ENCODE measurements at places on chromosomes 4 and X.

- DNase-seq = no peak
Measured at GRCh38 chr4:182832352-182833120, 84.7 kb downstream of the DCTD start.

DNA sequence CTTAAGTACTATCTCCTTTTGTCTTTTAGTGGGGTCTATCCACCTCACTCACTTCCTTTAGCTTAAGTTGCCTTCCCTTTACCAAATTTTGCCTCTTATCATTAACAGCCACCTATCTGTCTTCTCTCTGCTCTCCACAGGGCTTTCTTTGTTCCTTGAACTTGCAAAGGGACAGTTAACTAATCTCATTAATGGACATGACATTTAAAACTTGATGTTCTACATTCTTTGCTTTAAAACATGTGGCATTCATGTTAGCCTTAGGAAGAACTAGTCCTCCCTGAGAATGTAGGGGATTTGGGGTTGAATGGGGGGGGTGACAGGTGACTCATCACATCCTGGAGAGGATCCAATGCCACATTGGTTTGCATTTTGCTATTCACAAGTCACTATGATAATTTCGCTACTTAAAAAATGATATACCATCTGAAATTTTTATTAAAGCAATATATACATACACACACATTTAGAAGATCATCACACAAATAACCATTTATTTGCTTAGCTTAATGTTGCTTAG lies 41.0 kb upstream of the DMD start:
- no peak for DNase-seq

GRCh38 chr4:105140684-105141490 lies 5.8 kb upstream of the TET2 start:
- peak; percentile 29 for DNase-seq

- no peak for DNase-seq
Measured at GRCh38 chrX:94850811-94851210, 1176.8 kb downstream of the FAM133A start.

GRCh38 chr4:37762991-37763368 lies 63.5 kb upstream of the PGM2 start:
- peak; percentile 31 for DNase-seq

DNA sequence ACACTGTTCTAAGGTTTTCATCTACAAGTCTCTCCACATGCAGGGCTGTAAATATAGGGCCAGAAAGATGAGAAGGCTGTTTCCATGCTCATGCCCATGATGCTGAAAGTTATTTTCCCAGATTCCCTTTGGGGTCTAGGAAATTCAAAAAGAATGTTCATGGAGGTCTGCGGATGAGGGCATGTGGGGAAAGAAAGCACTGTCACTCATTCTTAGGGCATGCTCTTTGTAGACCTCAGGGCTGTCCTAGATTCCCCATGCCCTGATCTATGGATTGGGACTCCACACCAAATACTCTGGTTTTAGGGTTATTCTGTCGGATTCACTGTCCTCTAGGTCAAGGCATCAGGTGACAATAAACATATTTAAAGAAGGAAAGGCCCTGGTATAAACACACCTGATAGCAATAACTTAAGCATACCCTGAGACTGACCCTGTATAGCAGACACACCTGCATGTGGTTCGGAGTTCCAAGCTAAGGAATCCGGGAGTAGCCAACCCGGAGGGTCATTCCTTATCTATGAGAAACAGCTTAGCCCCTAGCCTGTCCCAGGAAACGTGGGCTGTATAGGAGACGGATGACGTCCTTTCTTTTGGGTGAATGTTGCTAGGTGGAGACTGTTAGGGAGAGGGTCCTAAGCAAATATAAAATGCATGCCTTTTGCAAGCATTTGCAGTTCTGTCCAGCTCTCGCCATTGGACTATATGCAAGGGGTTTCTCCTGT lies 37.6 kb downstream of the LNX1 start:
- no peak for DNase-seq

- no peak for DNase-seq
Measured at GRCh38 chr4:161444626-161445025, 719.2 kb downstream of the FSTL5 start.

GRCh38 chrX:38126179-38126578 lies 94.5 kb downstream of the SRPX start:
- no peak for DNase-seq

GRCh38 chr4:8252301-8253173 lies 17.0 kb upstream of the HTRA3 start:
- DNase-seq = peak; percentile 96

- no peak for DNase-seq
Measured at GRCh38 chr4:147749811-147750321, 18.0 kb downstream of the ARHGAP10 start.

GRCh38 chr4:185638548-185639301 lies 103.4 kb upstream of the PDLIM3 start:
- DNase-seq = no peak

GRCh38 chr4:163447481-163447880 lies 26.1 kb downstream of the TKTL2 start:
- no peak for DNase-seq

DNA sequence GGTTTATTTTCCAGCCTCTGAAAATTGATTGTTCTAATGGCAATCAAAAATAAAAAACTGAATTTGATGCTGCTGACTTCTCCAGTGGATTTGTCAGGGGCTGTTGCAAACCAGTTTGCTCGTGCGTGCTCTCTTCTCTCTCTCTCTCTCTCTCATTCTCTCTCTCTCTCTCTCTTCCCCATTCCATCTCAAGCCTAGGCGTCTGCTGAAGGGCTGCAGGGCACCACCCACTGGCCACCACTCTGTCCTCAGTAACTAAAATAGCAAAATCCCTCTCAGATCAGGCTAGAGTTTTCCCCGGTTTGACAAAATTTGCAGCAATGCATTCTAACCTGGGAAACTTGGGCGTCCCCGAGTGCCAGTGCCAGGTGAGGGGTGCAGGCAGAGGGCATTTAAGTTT lies 19.4 kb downstream of the NKX6-1 start:
- DNase-seq = no peak

GRCh38 chrX:18119856-18120255 lies 100.8 kb downstream of the BEND2 start:
- DNase-seq = no peak

DNA sequence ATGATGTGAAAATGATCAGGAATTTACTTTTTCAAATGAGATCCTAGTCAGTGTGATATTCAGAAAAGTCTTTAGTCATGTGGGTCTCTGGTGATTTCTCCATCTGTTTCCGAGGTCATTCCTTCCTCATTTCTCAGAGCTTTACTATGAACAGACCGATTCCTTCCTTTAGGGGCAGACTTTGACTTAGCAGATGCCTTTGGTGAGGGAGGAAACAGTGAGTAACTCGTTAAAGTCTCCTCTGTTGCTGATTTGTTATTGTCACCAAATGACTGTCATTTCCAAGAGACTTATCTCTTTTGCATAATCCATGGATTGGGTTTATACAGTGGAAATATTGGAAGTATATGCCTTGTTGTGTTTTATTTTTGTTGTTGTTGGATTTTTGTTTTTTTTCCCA lies 76.2 kb upstream of the CD99 start:
- DNase-seq = peak; percentile 91

DNA sequence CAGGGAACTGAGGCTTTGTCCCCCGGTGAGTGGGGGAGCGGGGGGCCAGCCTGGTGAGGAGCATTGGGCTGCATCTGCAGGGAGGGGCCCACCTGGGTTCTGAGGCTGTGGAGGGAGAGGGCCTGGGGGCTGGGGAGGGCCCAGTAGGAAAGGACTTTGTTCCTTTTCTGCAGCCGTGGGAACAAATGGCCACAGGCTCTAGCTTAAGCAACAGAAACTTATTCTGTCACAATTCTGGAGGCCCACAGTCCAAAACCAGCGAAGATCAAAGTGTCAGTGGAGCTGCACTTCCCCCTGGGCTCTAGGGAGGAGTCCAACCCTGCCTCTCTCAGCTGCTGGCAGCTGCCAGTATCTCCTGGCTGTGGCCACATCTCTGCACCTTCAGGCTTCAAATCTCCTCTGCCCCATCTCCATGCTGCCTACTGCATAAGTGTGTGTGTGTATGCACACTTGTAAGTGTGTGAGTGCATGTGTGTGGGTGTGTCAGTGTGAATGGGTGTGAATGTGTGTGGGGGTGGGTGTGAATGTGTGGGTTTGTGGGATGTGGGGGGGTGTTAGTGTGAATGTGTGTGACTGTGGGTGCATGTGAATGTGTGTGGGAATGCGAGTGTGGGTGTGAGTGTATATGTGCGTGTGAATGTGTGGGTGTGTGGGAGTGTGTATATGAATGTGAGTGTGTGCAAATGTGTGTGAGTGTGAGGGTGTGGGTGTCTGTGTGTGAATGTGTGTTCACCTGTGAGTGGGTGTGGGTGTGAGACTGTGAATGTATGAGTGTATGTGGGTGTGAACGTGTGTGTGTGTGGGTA lies 204.5 kb upstream of the PSAPL1 start:
- DNase-seq = no peak

All from amniotic epithelial cell (primary cell).